AG08395 (cell line): ENCODE measurements at places on chromosomes 7 and 10.
A peak's percentile ranks its signal among the peaks of the same experiment; 100 is the strongest.

DNA sequence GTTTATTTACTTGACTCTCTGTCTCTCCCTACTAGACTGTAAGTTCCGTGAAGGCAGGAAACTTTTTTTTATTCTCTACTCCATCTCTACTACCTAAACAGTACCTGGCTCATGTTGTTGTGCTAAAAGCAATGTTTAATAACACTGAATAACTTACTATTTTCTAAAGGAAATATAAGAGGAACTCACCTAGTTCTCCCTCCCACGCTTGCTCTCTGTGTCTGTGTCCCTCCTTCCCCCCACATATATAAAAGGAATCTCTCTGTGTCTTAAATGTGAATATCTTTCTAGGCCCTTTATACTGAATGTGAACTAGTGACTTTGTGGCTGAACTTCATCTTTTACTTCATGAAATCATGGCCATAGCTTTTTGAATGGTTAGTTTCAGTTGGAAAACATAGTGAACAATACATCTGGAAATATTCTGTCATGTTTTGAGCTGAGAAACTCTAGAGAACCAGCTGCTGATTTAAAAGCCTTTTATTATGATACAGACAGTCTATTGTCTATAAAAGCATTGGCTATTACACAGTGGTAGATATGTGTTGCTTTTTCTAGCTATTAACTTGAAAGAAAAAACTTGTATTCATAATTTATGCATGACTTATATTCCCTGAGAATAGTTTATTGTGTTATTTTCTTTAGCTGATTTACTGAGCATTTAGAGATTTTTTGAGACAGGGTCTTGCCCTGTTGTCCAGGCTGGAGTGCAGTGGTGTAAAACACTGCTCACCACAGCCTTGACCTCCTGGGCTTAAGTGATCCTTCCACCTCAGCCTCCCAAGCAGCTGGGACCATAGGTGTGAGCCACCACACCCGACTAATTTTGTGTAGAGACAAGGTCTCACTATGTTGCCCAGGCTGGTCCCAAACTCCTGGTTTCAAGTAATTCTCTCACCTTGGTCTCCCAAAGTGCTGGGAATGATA lies 42.5 kb downstream of the VCL start:
- DNase-seq, result no peak

- DNase-seq, result no peak
Measured at GRCh38 chr10:110923856-110924493, 4.6 kb downstream of the SHOC2 start.

DNA sequence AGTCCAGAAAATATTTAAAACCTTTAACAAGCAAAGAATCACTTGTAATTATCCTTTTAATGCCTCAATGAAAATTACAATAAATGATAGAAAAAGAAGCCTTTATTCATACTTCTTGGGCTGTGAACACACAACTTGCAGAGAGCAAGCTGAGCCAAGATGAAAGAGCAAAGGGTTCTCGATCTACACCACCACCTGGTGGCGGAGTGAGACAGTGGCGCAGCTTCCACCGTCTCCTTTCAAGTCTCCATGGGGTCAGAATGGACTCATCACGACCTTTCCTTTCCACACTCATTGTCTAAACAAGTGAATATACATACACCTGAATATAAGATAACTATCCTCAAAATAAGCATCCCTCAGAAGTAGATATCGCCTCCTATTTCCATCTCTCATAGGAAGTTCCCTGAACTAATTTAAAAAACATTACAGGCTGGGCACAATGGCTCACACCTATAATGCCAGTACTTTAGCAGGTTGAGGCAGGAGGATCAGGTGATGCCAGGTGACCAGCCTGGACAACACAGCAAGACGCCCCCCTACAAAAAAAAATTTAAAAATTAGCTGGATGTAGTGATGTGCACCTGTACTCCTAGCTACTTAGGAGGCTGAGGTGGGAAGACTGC lies 40.7 kb downstream of the ATE1 start:
- DNase-seq, result peak; percentile 80

DNA sequence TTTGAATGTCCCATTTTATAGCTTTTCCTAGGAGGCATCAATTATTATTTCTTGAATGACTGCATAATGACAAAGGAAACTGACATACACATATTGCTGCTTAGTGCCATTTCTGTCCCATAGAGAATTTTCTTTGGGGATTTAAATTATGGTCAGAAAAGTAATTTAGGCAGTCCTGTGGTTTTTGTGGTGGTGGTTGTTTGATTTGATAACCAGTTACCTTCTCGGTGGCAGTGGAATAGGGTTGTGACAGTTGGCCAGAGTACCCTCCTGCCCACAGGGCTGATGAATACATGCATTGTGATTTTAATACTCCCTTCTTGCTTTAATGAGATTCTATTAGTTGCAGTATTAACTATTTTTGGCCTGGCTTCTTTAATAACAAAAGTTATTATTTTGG lies 6.6 kb upstream of the SGCE start:
- no peak for DNase-seq

DNA sequence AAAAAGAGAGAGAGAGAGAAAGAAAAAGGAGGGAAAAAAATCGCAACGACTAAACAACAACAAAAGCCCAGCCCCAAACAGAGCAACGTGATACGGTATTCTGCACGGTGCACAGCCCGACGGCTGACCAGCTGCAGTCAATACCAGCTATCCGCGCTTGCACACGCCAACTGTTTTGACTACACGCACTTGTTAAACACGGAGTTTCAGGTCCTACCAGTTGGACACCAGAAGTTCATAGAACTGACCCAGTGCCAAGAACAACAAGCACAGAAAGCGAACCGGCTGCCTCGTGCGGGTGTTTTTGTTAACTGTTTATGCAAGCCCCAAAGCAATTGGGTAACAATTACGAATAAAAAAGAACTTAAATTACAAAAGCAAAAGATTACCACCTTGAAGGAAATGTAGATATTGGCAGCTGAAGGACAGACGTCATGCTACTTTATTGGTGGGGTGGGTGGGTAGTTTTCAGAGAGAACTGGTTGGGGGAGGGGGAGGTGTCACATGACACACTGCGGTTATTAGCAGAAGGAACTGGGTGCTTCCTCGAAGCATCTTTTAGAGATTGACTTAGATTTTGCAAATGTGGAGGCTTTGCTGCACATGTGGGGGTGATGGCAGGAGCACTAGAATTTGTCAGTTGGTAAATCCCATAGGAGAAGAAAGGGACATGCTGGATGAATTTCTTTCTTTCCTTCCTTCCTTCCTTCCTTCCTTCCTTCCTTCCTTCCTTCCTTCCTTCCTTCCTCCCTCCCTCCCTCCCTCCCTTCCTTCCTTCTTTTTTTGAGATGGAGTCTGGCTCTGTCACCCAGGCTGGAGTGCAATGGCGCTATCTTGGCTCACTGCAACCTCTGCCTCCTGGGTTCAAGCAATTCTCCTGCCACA lies 110.6 kb upstream of the EFCAB10 start:
- peak; percentile 58 for DNase-seq

GRCh38 chr10:30027057-30028005 lies 32.1 kb downstream of the JCAD start:
- DNase-seq, result no peak

GRCh38 chr10:103958996-103959395 lies 7.9 kb upstream of the SLK start:
- no peak for DNase-seq

GRCh38 chr10:127467811-127468210 lies 81.3 kb upstream of the NPS start:
- DNase-seq, result no peak

- DNase-seq, result peak; percentile 67
Measured at GRCh38 chr10:72308320-72308987, 34.7 kb downstream of the DDIT4 start.

DNA sequence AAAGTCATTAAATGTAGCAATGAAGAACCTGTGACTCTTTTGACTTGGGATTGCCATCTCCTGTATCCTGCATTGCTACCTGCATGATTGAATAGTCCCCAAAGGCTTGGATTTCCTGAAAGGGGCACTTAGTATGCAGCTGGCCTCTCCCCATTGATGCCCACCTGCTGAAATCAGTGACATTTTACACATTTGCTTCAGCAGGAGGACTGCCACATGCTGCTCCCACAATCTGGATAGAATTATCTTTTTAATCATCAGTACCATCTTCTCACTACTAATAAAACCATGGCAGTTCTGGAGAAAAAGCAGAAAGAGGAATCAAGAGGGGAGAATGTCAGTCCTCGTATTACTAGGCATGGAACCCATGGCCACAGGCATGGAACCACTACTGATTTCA lies 67.8 kb downstream of the SLC13A1 start:
- DNase-seq, result no peak

DNA sequence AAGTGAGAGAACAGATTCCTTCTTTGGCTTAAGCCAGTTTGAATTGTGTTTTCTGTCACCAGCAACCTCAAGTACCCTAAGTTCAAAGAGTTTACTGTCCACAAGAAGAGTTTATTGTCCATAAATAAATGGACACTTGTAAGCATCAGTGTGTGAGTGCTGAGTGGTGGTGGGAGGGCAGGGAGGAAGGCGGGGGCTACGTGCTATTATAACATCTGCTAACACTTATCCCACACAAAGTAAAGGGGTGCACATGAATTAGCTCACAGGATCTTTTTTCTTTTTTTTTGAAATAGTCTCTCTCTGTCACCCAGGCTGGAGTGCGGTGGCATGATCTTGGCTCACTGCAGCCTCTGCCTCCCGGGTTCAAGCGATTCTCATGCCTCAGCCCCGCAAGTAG lies 87.2 kb downstream of the MICALL2 start:
- DNase-seq, result no peak

GRCh38 chr7:2945171-2945570 lies 98.5 kb downstream of the CARD11 start:
- no peak for DNase-seq

GRCh38 chr7:64758151-64758550 lies 36.1 kb upstream of the ZNF138 start:
- no peak for DNase-seq

DNA sequence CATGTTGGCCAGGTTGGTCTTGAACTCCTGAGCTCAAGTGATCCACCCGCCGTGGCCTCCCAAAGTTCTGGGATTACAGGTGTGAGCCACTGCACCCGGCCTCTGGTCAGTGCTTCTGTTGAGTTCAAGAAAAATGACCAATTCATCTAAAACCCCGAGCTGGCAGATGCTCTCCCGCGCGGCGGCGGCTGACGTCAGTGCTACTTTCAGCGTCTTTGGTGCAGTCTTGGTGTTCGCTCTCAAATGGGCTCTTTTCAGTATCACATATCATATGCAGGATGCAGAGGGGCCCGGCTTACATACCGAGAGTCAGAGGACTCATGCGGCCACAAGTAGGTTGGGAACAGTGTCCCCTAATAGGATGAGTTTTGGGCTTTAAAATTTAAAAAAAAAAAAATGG lies 125.9 kb downstream of the CUX1 start:
- no peak for DNase-seq

DNA sequence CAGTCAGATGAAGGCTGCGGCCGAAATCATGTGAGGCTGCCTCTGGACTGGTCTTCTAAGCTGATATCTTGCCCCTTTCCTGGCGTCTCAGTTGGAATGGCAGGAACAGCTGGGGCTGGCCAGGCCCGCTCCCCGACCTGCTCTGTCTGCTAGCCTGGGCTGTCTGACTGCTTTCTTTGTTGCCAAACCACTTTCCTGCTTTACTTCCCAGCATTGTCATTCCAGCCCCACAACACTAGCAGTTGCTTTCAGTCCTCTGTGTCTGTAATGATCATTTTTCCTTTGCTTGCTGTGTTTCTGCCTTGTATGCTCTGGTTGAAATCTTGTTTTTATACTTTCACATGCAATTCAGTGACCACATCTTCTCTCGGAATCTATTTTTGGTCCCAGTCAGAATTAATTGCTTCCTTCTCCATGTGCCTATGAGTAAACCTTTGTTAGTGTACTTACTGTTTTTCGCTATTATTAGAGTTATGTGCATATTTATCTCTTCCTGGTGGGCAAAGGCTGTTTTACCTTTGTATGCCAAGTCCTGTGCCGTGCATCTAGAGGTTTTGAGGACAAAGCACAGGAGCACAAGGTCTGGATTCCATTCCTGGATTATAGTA lies 21.6 kb downstream of the PRPF18 start:
- DNase-seq, result no peak

DNA sequence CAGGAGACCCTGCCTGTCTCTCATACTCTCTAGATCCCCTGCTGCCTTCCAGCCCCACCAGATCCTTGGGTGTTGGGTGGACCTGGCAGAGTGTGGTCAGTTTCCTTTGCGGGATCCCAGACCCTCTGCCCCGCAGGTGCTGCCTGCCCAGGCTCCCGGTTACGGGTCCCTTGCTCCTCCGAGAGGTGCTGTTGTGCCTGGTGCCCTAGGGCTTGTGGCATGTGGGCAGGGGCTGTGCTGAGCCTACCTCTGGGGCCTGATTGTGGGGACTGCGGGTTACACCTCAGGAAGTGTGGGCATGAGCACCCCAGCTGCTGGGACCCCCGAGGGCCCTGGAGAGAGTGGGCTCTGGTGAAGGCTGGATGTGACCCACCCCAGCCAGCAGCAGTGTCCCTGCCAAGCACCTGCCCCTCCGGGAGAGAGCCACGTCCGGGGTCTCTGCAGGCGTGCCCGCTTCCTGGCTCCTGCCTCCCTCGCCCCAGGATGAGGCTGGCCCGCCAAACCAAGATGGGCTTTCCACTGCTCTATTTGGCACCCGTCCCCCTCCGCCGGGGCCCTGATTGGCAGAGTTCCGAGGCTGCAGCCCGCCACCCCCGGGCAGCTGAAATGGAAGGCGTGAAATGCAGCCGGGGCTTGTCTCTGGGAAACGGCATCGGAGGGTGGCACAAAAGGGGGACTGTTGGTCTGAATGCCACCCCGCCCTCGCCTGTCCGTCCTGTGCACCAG lies 17.0 kb downstream of the CLIP2 start:
- DNase-seq, result no peak

DNA sequence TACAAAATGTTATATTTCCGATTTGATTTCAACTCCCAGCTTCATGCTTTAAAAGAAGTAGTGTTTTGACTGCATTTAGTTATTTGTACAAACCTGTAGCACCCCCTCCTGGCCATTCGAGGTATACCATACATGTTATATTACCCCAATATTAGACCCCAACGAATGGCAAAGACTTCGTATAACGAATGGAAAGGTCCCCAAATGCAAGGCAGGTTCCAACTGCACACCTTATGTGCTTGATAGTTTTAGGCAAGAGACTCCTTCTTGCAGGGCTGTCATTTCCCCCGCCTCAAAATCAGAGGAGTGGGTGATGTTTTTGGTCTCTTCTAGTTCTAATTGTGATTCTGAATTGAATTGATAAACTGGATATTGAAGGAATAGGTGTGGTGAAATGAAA lies 101.1 kb upstream of the TARP start:
- DNase-seq, result peak; percentile 38

DNA sequence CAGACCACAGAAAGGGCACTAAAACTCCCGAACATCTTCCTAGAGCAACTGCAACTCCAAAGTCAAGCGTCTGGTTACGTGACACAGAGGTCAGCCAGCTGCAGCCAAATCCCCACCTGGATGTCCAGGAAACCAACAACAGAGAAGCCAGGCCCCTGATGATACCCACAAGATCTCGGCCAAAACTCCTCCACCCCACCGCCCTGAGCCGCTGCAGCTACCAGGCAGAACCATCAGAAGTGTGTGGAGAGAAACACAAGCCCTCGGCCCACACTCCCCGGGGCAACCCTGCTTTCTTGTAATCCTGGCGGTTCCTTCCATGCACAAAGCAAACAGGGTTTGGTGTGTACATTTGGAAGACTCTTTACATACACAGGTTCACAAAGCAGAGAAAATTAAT lies 8.7 kb downstream of the CHST15 start:
- DNase-seq, result no peak

- no peak for DNase-seq
Measured at GRCh38 chr10:2924431-2924830, 142.9 kb upstream of the PFKP start.

- no peak for DNase-seq
Measured at GRCh38 chr10:77644557-77645243, 7.1 kb upstream of the KCNMA1 start.

GRCh38 chr10:103826885-103827284 lies 28.5 kb downstream of the SH3PXD2A start:
- DNase-seq, result no peak

GRCh38 chr10:78178940-78179339 lies 145.3 kb downstream of the RPS24 start:
- DNase-seq, result peak; percentile 43
